ENCODE measurements at places on chromosomes 2 and 18.

GRCh38 chr18:65725251-65726050 lies 25.4 kb upstream of the CDH7 start:
- peak; percentile 84 for DNase-seq

DNA sequence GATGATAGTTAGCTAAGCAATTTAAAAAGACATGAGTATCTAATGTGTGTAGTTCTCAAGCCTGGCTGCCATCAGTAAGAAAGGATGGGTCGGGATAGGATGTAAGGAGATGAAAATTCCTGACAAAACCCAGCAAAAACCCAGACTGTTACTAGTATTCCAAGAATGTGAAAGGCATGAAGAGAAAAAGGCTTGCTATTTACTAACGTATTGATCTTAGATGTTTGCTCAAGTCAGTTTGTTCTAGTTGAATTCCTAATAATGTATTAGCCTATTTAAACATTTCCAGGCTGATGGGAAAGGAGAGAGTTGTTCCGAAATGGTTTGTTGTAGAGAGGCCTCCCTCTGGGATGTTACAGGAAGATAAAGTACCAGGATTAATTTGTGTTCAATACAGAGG lies 88.2 kb downstream of the ZNF532 start:
- DNase-seq = peak; percentile 55

- DNase-seq = no peak
Observed at GRCh38 chr2:240319855-240320203, 115.6 kb upstream of the GPC1 start.

DNA sequence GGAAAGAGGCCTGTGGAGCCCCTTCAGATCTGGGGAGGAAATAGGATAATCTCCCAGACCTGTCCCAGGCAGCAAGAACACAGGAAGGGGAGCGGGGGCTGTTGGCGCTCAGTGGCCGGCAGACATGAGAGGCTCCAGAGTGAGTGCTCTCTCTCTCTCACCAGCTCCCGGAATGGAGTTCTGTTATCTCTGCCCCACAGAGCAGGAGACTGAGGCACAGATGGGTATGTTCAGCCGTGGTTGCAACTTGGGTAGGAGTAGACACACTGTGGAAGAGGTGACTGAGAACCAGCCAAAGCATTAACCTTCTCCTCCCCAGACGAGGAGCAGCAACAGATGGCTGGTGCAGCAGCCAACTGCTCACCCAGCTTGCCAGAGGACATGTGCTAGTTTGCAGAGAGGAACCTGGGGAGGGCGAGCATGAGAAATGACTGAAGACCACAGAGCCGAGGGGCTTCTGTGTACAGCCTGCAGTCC lies 82.0 kb downstream of the NRP2 start:
- DNase-seq = no peak

DNA sequence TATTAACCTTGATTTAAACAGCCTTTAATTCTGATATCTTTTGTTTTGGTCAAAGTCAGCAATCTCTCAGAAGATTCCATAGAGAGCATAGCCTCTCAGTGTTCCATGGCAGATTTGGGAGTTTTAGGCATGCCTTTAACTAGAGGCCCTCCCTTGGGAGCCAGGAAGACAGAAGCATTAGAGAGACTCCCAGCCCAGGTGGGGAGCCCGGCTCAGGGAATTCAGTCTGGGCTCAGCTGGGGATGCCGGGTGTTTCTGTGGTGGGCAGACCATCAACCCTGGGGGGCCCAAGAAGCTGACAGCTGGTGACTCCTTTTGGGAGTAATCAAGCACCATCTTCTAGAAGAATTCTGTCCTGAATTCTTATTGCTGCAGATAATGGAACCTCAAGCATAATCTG lies 99.7 kb upstream of the CELF4 start:
- DNase-seq = no peak

DNA sequence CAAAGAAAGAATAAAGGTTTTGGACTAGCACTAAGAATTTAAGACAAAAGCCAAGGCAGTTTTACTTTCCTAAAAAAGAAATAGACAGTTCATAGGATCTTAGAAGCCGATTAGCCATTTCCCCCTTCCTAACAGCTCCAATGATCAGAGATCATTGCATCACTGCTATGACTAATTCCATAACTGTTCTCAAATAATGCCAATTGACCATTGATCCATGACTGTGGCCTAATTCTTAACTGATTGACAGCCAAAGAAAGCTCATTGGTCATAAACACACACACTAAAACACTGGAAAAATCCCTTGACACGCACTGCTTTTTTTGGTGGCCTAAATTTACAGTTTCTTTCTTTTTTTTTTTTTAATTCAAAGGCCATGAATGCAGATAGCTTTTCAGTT lies 345.0 kb upstream of the ACVR2A start:
- DNase-seq = no peak

- no peak for DNase-seq
Observed at GRCh38 chr18:61209801-61210200, 123.4 kb upstream of the CDH20 start.

DNA sequence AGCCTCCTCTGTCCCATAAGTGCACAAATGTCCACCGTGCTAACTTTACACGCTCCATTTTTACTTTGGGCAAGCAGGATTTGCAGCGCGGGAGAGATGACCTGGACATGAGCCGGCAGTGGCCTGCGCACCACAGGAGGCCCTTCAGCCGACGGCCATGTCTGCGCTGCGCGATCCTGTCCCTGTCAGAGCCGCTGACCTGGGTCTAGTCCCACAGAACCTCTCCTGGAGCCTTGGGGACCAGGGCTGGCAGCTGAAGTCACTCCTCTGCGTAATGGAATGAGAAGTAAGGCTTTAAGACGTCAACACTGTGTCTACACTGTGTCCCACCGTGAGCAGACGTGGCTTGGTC lies 29.6 kb downstream of the ADI1 start:
- DNase-seq = no peak

GRCh38 chr18:32867936-32868335 lies 95.1 kb upstream of the KLHL14 start:
- no peak for DNase-seq

DNA sequence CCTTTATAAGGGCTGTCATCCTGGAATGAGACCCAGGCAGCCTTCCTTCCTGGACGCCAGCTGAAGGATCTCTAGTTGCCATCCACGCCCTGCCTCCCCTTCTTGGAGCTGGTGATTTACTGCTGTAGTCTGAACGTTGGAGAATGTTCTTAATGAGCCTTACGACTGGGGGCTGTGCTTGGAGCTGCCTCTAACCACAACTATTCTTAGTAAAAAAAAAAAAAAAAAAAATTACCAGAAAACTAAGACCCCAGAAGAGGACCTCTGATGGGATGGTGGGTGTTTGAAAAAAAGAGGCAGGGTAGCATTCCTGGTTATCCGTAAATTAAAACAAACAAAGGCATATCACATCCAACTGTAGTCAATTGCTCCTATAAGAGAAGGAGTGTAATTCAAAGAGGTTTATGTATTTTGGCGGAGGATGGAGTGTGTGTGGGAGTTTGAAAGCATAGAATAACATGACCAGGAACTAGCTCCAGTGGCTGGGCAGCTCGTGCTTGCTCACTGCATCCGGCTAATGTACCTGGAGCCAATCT lies 105.4 kb downstream of the QPCT start:
- DNase-seq = no peak

GRCh38 chr2:79453918-79454317 lies 58.9 kb upstream of the CTNNA2 start:
- peak; percentile 74 for DNase-seq

- no peak for DNase-seq
Observed at GRCh38 chr2:29808321-29808720, 113.1 kb downstream of the ALK start.

DNA sequence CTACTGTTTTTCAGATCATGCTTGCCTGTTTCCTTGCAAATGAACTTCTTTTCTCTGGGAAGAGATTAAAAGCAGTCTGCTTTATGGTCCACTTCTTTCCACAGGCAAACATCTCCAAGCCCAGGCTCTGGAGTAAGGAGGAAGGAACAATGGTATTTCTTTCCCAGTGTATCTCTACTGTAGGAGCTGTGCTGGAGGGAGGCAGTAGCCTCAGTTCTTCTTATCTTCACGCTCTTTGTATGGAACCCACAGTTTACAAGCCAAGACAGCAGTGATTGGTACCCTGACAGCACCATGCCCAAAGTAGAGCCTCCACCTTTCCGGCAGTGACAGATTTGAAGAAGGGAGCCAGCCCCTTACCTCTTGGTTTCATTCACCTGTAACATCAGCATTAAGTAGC lies 35.2 kb downstream of the SPOPL start:
- DNase-seq = no peak

Measured in GM23338 (cell line).